ENCODE measurements at places on chromosomes 4 and X. TPM values are rescaled to one million over a fixed set of nuclear protein-coding genes. Genes with fewer than 3 reads are reported as not detected.

GRCh38 chr4:170193496-170193895 lies 103.7 kb upstream of the AADAT start:
- no peak for DNase-seq

- DNase-seq = no peak
Measured at GRCh38 chr4:92387459-92388069, 83.8 kb downstream of the GRID2 start.

ARX gene
- total RNA-seq = not detected

SPP1 gene
- 254 TPM for total RNA-seq

GRCh38 chrX:154082396-154083125 lies 15.0 kb downstream of the MECP2 start:
- DNase-seq = no peak

DNA sequence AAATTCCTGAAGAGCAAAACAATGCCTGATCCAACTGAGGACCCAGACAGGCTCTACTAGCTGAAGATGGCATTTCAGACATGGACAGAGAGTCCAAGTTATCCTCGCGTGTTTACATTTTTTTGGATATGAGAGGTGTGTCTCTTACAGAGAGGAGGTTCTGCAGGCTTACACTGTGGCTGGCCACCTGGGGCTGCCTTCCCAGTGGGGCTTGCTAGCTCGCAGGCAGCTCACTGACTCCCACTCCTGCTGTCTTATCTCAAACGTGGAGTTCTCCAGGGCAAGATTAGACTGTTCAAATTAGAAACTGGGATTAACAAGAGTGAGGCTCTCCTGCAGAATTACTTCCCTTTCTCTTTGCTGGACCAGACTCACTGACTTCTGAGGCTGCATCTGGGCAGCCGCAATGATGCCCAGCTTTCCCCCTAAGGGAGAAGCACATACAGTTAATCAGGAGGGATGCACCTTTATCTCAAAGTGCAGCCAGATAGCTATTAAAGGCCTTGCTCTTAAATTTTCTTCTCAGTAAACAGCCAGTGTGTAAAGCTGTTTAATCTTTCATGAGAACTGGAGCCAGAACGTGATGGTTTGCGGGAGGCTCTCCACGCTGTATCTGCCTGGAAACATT lies 123.0 kb downstream of the ENPP6 start:
- DNase-seq = no peak

GRCh38 chr4:34861666-34862065 lies 1382.6 kb downstream of the ARAP2 start:
- no peak for DNase-seq

- DNase-seq = no peak
Measured at GRCh38 chrX:40671126-40671525, 23.8 kb upstream of the CXorf38 start.
